ENCODE measurements at places on chromosomes 16 and 17.

DNA sequence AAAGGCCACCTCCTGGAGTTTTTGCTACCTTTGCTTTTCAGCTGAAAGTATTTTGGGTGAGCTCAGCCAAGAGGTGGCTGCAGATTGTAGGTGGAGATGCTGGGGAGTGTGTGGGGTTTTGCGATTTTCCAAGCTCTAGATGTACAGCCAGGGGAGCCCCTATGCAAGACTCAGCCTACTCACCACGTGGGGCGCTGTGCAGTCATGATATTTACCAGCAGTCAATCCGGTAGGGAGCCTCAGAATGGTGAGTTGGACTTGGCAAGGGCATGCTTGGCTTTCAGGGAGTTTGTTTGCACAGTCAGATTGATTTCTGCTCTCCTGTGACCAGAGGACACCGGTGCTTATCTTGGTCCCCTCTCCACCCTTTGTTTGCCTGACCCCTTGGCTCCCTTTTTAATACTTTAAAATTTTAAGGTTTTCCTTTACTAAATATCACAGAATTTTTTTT, 175.3 kb downstream of the UTP18 start:
- DNase-seq = no peak

GRCh38 chr17:58334661-58335060, 6.1 kb upstream of the TSPOAP1 start:
- no peak for DNase-seq

GRCh38 chr17:69715656-69716055, 301.2 kb downstream of the MAP2K6 start:
- no peak for DNase-seq

DNA sequence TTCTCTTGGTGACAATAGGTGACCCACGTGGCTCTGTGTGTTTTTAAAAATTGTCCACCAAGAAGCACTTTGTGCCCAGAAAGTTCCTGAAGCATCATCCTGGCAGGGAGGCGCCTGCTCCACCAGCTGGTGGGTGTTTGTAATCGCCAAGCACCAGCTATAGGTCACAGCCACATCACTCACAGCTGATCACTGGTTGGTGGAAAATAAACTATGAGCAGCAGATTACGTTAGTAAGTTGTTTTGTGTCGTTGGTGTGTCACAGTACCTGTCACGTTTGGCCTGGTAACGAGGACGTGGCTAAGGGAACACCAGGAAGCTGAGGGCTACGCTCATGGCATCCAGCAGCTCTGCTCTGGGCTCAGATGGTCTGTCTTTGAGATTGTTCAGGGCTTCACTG, 10.1 kb downstream of the MRM3 start:
- no peak for DNase-seq

- no peak for DNase-seq
Observed at GRCh38 chr17:68004201-68004600, 7.9 kb upstream of the C17orf58 start.

DNA sequence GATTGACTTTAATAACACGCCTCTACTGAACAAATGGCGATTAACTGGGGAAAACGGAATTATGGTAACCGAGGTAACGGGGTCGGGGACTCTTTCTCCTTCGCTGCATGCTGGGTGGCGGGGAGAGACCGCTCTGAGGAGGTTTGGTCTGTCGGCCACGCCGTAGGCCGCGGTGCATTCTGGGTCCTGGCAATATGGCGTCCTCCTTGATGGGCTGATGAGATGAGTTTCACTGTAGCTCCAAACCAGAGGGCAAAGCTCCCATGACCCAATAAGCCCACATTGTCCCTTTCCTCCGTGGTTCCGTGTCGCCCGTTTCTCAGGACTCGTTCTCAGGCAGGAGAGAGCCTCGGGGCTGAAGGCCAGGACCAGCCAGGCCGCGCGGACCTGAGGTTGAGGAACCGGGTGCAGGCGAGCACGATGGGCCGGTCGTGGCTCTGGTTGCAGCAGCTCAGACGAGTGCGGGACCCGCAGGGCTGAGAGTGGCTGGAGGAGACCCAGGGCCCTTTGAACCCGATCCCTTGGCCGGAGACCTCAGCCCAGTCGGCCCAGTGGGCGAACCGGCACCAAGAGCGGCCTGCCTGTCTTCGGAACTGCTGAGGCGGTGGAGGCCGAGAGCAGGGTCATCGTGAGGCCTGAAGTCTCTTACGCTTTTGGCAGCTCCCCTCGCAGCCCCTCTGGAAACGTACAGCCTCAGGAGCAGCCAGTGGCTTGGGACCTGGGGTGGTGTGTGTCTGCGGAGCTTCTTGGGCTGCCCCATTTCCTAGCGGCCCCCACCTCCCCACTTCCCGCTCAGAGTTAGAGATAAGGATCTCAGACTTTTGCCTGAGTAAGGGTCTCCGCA, at the start of gene RPTOR:
Gene RPTOR, plus strand, starts transcription at position 184 of the 844 bp plus-strand sequence. CDS start 792 bp downstream, outside the sequence.
- DNase-seq = peak; percentile 69

- no peak for DNase-seq
Observed at GRCh38 chr17:39036009-39036408, 68.8 kb upstream of the FBXO47 start.

DNA sequence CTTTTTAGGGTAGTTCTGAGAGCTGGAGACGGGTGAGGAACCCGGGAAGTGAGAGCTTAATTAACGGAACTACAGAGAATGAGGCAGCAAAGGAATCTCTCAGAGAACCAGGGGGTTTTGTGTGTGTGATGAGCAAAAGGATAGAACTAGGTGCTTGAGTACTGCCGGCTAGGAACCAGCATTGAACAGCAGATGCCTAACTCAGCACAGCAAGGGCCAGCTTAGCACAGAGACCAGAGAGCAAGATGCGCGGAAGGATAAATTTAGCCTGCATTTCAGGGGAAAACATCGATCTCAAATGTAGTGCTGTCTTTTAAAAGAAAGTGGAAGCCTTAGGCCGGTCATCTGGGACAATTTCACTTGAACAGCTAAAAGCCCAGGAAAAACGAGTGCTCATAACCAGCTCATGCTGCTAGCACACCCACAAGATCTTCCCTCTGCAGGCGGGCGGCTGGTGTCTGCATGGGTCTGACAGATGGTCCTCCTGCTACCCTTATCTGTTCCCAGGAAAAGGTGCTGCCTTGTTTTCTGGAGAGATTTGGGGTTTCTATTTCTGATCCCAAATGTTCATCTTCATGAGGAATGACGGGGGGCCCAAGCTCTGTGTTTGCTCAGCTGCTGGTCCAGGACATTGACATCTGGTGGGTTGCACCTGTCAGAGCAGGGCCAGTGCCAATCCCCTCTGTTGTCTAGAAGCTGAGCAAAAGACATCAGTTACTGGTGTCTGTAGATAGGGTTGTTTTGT, 103.9 kb downstream of the SOCS1 start:
- no peak for DNase-seq

DNA sequence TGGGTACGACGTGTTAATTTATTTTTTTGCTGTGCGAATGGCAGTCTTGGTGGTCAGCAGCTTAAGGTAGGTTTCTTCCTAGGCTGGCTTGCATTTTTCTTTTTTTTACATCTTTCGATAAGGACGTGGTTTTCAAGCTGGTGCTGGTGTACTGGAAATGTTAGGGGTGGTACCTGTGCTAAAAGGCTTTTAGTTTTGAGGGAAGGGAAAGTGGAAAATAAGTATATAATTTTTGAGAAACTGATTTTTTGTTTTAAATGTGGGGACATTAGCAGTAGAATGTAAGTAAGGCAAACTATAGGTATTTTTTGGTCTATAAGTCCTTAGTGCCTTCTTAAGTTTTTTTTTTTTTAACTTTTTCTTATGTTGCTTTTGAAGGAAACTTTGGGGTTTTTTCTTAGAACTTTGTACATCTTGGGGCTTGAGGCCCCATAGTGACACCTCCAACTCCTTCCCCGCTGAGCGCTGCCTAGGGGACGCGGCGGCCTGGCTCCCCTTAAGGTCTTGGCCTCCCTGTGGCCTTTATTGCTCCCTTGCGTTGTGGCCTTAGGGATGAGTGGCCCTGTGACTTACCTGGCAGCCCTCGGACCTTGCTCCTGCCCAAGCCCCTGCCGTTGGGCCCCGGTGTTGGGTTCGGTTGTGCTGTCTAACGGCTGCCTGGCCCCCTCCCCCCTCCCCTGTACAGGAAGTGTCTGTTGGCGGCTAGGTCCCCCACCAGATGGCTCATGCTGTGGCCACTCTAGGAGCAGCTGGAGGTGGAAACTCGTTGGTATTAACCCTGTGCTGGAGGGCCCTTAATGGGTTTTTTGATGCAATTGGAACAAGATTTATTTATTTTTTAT, 88.0 kb upstream of the RPRML start:
- DNase-seq = peak; percentile 51

DNA sequence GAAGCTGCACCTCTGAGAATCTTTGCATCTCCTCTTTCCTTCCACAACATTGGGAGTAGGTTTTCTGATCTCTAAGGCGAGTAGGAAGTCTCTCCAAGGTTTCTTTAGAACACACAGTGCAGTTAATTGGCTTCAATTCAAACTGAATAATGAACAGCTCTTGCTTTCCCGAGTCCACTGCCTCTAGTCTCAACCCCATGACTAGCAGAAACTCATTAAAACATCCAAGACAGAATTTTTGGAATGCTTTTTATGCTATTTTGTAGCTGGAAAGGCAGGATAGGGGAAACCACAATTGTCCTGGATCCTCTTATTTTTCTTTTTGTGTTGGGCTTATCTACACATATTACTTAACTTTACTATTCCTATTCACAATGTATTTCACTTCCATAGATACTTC, 206.6 kb downstream of the CDH8 start:
- DNase-seq = no peak

GRCh38 chr17:37485938-37486570, 3.6 kb upstream of the DUSP14 start:
- DNase-seq = no peak

GRCh38 chr16:67378642-67379041, 14.7 kb downstream of the TPPP3 start:
- DNase-seq = no peak

- no peak for DNase-seq
Observed at GRCh38 chr17:50871364-50871763, 5.2 kb upstream of the TOB1 start.

- DNase-seq = no peak
Observed at GRCh38 chr16:10552998-10553491, 27.4 kb downstream of the EMP2 start.

All from activated CD8-positive, alpha-beta memory T cell treated with anti-CD3 and anti-CD28 coated beads for 1 hour (primary cell).